Activated CD4-positive, alpha-beta T cell treated with anti-CD3 and anti-CD28 coated beads, Interleukin-2, amount 10 ng/mL, durations not matched to agents 7 days and 5 days (primary cell): ENCODE measurements at places on chromosomes 13 and 19. TPM values are rescaled to one million over a fixed set of nuclear protein-coding genes. Genes with fewer than 3 reads are reported as not detected.

- peak overlapping the region; percentile 94 for H3K4me3 ChIP-seq
- no peaks in the 10 kb centered on the region for H3K27me3 ChIP-seq
- H3K4me1 ChIP-seq = peaks cover 55% of the 10 kb centered on the region
- peaks cover 34% of the 10 kb centered on the region for H3K36me3 ChIP-seq
- peak overlapping the region; percentile 90 for H3K27ac ChIP-seq
- DNase-seq = peak; percentile 70
These were observed 34.4 kb upstream of the NANOS3 start for GRCh38 chr19:13842291-13843103.

DNA sequence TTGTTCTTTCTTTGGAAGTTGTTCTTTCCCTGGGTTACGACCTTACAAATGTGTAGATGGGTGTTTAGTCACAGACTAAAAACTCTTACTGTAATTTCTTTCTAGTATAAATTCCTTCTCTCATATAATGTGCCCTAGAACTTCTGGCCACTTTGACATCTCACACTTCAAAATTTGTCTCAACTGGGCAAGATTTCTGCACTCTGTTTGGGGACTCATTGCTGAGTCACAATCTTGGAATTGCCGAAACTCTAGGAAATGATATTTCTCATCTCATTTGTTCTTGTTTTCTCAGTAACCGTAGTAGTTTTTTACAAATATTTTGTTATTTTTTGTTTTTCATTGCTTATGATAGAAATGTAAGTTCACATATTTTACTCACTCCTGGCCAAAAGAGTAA, 2523.2 kb upstream of the PCDH20 start:
- H3K4me3 ChIP-seq = no peak overlapping the region
- no peaks in the 10 kb centered on the region for H3K36me3 ChIP-seq
- DNase-seq = no peak
- H3K4me1 ChIP-seq = no peaks in the 10 kb centered on the region
- no peaks in the 10 kb centered on the region for H3K27me3 ChIP-seq

- peaks cover 46% of the 10 kb centered on the region for H3K4me1 ChIP-seq
- no peaks in the 10 kb centered on the region for H3K36me3 ChIP-seq
- no peak overlapping the region for H3K4me3 ChIP-seq
- H3K27ac ChIP-seq = no peak overlapping the region
- peaks cover 42% of the 10 kb centered on the region for H3K27me3 ChIP-seq
These were observed 2.9 kb downstream of the FOSB start for GRCh38 chr19:45470762-45471081.

DNA sequence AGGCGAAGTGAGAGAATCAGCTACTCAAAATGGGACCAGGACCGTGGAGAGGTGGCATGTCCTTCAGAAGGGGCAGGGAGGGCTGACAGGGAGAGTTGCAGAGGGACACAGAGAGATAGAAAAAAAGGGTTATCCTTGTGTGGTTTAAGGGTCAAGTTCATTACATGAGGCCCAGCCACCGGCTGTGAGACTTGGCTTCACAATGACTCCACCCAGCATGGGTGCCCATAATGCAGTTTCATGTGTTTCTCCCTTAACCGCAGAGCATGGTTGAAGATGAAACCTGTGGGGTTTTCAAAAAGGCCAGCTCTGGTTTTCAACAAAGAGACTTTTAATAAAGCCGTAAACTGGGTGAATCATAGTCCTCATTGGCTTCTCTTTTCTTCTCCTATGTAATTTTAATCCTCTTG, 164.6 kb downstream of the KLF5 start:
- no peak overlapping the region for H3K27ac ChIP-seq
- peaks cover 32% of the 10 kb centered on the region for H3K4me1 ChIP-seq
- H3K27me3 ChIP-seq = peaks cover 4% of the 10 kb centered on the region

DNA sequence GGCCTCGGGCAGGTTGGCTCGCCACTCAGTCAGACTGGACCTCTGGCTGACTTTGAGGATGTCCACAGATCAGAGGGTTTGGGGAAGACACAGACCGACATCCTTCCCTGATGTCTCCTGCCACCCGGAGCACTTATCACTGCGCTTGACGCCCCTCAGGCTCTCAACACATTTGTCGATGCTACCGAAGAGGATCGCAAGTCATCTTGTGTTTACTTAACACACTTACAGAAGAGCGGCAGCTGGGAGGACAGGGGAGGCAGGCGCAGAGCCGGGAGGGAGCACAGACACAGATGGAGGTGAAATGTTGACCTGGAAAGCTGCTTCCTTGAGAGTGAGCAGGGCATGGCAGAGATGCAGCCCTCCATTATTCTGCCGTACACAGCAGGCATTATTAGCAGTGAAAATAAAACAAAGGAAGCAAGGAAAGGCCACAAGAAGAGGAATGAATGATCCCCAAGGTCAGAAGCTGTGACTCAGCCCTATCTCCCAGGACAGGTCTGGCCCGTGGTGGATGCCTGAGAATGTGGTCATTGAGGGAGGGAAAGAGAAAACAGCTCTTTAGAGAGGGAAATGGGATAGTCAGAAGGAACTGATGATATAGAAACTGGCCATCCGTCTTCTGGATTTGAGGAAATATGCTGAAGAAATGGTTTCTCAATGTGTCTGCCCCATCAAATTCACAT, 549.5 kb upstream of the ARGLU1 start:
- H3K27ac ChIP-seq = no peak overlapping the region
- no peaks in the 10 kb centered on the region for H3K36me3 ChIP-seq

DNA sequence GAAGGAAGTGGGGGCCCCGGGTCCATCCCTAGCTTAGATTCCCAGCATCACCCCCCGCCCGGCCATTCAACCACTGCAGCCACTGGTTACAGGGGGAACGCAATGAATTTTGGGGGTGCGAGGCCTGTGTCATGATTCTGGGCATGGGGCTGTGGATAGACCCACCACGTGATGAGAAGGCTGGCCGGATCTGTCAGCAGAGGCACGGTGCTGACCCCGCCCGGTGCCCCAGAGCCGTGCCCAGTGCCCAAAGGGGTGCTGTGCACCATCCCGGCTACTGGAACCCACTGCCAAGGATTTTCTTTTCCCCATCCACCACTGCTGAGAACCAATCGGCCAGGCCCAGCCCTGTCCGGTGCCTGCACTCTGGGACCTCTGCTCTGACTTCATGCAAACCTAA, 27.4 kb downstream of the CLEC4M start:
- no peaks in the 10 kb centered on the region for H3K36me3 ChIP-seq
- no peak overlapping the region for H3K4me3 ChIP-seq
- H3K4me1 ChIP-seq = no peaks in the 10 kb centered on the region
- H3K27ac ChIP-seq = no peak overlapping the region

GRCh38 chr13:110327051-110327721, 20.1 kb downstream of the COL4A2 start:
- H3K36me3 ChIP-seq = no peaks in the 10 kb centered on the region
- DNase-seq = no peak
- H3K27me3 ChIP-seq = peaks cover 29% of the 10 kb centered on the region

DNA sequence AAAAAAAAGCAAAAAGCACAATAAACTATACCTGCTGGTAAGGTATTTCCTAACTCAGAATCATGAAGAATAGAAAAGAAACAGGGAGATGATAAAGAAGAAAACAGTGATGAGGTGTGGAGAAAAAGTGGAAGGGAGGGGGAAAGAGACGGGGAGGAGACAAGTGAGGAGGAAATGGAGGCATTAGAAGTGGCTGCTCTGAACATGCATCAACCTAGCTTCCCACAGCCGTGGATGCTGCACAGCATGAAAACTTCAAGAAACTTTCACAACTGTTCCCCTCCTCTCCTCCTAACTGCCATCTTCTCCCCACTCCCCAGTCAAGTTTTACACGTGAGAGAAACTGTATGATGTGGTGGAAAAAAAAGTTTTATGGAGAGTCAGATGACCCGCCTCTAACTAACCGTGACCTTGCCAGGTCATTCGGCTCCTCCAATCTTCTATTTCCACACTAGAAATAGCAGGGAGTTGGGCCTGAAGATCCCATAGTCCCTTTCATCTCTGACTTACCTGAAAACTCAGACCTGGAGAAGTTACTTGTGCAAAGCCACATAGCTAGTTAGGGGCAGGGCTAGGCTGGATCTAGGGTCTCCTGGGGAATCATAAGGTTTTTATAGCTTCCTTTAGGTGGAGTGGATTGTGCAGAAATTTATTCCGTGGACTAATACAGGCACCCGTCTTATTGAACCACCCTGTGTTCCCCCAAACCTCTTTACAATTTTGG, 461.9 kb downstream of the KLF5 start:
- H3K27me3 ChIP-seq = no peaks in the 10 kb centered on the region
- H3K36me3 ChIP-seq = no peaks in the 10 kb centered on the region
- peak; percentile 22 for DNase-seq
- H3K4me3 ChIP-seq = peak overlapping the region; percentile 68
- peak overlapping the region; percentile 92 for H3K27ac ChIP-seq

- H3K4me3 ChIP-seq = peak overlapping the region; percentile 46
- no peaks in the 10 kb centered on the region for H3K36me3 ChIP-seq
- peaks cover 14% of the 10 kb centered on the region for H3K4me1 ChIP-seq
- DNase-seq = no peak
These were observed 1.2 kb downstream of the PTPRS start for GRCh38 chr19:5339198-5339949.

Gene OVOL3
- not detected for total RNA-seq

Gene DAND5
- total RNA-seq = 0.20 TPM

Gene OR7D2
- not detected for total RNA-seq
